ENCODE measurements at places on chromosomes 5 and 9.

DNA sequence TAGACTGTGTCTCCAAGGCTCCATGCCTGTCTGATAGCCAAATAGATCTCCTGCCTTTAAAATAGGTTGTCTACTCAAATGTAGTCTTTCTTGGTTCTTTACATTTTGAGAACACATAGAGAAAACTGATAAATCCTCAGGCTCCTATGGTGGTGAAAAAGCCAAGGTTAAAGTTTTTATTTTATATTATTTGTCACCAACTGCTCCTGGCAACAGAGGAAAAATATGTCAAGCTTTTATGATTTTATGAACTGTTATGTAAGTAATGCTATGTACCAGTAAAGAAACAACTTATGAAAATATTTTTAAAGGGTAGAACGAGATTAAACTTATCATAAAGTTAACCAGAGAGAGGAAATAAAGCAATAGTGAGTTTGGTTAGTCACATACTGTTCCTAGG, 222.8 kb downstream of the NR2F1-AS1 start:
- no peak for DNase-seq

DNA sequence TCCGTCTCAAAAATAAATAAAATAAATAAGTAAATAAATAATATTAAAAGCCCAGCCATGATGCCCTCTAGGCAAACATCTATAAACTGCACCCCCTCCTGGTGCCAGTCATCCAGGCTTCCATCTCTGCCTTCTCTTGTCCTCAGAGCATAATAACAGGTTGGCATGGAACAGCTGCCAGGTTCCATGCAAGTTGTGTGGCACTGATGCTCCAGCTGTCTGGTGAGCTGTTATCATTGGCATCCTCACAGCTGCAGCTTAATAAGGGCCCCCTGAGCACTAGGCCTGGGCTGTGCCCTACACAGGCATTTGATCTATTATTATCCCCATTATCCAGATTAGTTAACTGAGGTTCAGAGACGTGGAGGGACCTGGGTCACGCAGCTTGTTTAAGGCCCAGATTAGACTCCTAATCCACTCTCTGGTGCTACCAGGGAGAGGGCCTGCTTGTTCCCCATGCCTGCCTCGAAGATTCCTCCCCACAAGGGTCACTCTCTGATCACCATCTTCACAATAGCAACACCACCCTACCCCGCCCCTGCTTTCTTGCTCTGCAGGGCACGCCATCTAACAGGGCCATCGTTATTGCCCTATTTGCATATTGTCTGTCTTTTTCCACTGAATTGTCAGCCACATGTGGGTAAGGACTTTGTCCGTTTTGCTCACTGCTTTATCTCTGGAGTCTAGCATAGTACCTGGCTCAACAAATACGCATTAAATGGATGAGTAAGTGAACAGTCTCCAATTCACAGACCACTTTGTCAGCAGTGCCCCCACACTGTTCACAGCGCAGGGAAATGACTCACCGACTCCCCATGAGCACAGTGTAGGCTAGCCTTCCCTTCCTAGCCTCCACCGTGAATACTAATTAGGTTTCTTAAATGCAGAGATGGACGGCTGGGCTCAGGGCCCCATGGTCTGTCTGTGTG, 1.5 kb upstream of the DNM1 start:
- DNase-seq: no peak

- no peak for DNase-seq
Measured at GRCh38 chr9:114367772-114368569, 19.8 kb downstream of the AKNA start.

- no peak for DNase-seq
Measured at GRCh38 chr5:11510889-11511288, 393.4 kb downstream of the CTNND2 start.

- peak; percentile 5 for DNase-seq
Measured at GRCh38 chr9:86842573-86842972, 104.7 kb downstream of the GAS1 start.

DNA sequence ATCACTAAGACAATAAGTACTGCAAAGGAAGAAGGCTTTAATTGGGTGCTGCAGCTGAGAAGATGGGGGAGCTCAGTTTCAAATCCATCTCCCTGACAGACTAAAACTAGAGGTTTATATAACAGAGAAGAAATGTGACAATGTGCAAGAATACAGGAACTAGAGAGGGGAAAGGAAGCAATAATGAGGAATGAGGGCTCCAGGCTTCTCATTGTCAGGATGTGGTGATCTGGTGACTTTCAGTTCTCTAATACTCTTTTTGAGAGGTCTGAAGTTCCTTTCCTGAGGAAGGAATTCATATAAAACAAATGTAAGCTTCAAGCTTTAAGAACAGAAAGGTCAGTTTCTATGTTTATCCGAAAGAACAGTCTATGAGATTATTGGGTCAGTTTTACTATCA, 42.5 kb upstream of the SPATA31E1 start:
- DNase-seq: no peak

DNA sequence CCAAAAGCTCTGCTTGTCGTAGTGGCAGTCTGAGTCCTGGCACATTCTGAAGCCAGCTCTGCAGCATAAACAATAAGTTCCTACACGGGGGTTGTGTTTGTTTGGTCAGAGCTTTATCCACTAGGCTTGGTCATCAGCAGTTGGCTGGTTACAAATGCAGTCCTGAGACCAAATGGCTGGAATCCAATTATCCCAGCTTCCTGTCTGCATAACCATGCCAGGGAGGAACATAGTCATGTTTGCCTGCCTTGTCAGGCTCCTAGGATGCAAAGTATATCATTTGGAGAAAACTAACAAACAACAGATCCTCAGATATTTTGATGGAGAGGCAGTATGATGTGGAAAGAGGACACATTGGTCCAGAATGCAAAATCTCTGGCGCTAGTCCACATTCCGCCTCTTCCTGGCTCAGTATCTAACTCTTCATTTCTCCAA, 85.8 kb downstream of the FBXO38 start:
- no peak for DNase-seq

All from GM03348 (cell line).